ENCODE measurements at places on chromosomes 3 and 15.

DNA sequence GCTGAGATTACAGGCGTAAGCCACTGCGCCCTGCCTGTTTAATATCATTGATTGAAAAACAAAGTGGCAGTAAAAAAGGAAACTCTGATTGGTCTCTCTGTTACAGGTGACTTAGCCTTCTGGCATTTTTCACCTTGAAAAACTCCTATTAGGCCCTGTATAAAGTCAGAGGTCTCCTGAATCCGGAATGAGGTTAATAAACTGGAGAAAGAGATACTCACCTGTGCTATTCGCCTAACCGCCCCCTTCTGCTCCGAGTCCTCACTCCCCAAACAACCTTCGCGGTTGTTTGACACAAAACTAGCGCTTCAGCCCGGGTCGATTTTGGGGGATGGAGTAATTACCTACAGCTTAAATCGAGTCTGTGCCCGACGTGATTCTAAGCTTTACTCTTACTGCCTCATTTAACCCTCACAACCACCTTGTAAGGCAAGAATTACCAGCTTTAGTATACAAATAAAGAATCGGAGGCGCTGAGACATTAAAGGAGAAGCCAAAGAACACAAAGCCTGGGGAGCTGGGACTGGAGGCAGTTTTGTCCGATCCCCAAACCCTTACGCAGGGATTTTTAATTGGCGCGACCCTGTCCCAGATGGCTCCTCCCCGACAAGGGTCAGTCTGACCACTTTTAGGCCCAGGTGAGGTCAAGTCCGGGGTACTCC, 441 bp downstream of the CEP70 start:
- DNase-seq: no peak

DNA sequence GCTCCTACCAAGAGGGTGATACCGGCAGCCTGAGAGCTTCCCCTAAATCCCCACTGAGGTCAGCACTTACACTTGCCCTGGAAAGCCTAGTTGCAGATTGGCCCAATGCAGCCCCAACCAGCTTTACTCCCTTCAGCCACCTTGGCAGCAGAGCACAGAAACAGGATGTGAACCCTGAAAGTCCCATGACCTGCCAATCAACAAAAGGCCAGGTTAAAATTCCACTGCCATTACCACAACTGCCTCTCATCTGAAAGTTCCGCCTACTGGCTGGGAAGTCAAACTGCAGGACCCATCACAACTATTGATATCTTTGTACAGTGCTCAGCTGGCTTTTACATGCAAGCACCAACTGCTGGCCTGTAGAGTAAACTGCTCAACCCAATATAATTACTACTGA, 156.2 kb downstream of the ZMAT3 start:
- DNase-seq: no peak

GRCh38 chr3:155635056-155635455, 109.8 kb downstream of the PLCH1 start:
- no peak for DNase-seq

GRCh38 chr3:172938788-172939187, 188.3 kb downstream of the ECT2 start:
- DNase-seq: no peak

- no peak for DNase-seq
These were observed at the start of gene GNB5 for GRCh38 chr15:52191207-52191606. Gene GNB5, minus strand, starts transcription at chr15:52191392. Its CDS starts 6,716 bp downstream, at chr15:52184676.

GRCh38 chr3:193731656-193732055, 138.6 kb downstream of the OPA1 start:
- no peak for DNase-seq

GRCh38 chr15:70179309-70179892, 81.7 kb upstream of the TLE3 start:
- no peak for DNase-seq

GRCh38 chr15:83699028-83699427, 45.1 kb downstream of the ADAMTSL3 start:
- no peak for DNase-seq

- DNase-seq: no peak
These were observed 146.2 kb downstream of the GREM1 start for GRCh38 chr15:32864051-32864450.

GRCh38 chr3:24348348-24348747, 146.3 kb downstream of the THRB start:
- no peak for DNase-seq

- peak; percentile 55 for DNase-seq
These were observed 77.2 kb downstream of the PPP2R3A start for GRCh38 chr3:136042608-136043221.

GRCh38 chr15:64856429-64857145, 14.9 kb downstream of the PLEKHO2 start:
- DNase-seq: no peak

- DNase-seq: no peak
These were observed 91.8 kb downstream of the SSR3 start for GRCh38 chr3:156463123-156463522.

GRCh38 chr15:99590913-99591646, 25.3 kb downstream of the MEF2A start:
- DNase-seq: no peak

- no peak for DNase-seq
These were observed 284.2 kb upstream of the ROPN1 start for GRCh38 chr3:124276133-124276532.

- DNase-seq: no peak
These were observed 164.0 kb downstream of the IL20RB start for GRCh38 chr3:137121704-137122314.

- peak; percentile 1 for DNase-seq
These were observed 917 bp downstream of the LNP1 start for GRCh38 chr3:100402256-100402655.

DNA sequence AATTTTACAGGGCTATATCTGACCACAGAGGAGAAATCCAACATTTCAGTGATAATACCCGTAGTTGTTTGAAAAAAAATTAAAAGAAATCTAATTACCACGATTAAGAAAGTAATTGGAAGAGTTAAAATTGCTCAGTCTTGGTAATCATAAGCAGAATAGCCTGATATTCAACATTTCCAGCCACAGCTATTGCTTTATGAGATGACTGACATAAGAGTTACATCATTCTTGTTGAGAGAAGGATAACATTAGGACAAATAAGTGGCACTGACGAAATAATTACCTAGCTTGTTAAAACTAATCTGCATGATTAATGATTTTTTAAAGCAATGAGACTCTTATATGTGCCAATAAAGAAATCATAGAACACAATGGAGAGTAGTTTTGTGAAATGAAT, 825.0 kb upstream of the GBE1 start:
- no peak for DNase-seq

GRCh38 chr3:128554100-128554464, 61.1 kb upstream of the GATA2 start:
- no peak for DNase-seq

- DNase-seq: peak; percentile 9
These were observed 54.8 kb upstream of the MYO5C start for GRCh38 chr15:52350423-52350822.

DNA sequence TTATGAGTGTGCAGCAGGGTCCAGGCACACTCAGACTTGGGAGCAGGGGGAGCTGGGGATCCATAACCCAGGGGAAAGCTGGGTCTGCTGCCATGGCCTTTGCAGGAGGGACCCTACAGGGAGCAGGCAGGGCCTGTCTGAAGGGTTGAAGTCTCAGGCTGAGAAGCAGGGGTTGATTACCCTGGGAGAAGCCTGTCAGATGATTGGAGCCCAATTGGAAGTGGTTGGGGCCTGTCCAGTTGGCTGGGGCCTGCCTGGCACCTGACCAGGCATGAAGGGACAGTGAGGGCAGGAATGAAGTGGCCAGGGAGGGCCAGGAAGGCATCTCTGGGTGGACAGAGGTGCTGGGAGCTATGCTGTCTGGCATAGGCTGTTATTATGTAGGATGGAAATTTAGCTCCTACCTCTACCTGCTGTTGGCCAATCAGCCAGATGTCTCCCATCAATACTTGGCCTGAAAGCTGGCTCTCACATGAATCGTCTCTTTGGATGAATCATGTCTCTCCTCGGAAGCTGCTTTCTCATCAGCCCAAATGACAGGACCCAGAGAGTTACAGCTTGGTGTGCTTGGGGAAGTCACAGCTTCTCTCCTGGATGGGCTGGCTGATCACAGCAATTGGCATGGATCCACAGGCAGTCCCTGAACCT, 27.4 kb upstream of the SLCO2A1 start:
- no peak for DNase-seq

DNA sequence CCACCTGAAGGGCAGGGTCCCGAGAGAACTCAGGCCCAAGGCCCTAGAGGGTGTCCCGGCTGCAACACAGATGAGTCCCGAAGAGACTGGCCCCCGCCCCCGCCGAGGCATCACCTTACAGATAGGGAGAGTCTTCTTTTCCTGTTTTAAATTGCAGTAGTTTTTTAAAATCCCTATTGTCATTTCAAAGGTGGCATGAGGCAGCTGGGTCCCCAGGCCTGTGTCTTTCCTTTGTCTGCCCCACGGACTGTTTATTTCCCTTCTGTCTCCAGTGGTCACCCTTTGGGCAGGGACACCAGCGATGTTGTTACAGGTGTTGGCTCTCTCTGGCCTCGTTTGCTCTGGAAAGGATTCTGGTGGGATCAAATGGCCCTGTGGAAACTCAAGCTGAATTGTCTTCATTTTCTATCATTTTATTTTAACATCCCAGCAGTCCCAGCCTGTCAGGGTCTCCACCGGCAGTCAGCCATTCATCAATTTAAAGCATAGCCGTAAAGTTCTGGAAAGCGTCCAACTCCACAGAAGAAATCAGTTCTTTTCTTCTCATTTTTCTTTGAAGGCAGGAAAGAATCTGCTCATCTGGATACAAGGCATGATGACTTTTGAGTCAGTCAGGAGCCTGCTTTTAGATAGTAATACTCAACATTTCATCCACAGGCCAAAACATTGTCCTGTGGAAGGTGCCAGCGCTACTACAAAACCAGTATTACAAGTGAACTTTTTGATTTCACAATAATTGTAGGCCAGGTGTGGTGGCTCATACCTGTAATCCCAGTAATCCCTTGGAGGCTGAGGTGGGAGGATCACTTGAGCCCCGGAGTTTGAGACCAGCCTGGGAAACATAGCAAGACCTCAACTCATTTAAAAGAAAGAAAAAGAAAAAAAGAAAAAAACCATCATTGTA, 96.2 kb downstream of the HES1 start:
- DNase-seq: no peak

DNA sequence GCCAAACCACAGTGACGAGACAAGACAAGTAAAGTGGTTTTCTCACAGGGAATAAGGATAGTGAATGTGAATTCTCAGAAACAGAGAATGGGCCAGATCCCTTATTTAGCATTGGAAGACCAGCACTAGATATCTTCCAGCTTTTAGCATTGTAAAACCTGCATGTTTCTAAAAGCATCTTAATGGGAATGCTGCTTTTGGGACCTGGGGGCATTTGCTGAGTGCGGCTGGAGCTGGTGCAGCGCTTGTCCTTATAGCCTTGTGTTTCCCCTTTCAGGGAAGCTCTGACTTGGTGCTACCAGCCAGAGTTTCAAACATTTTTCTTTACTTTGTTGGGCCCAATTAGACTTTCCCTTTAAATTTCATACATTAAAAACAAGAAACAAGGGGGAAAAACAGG, 52.9 kb downstream of the CLSTN2 start:
- no peak for DNase-seq

- DNase-seq: no peak
These were observed at the start of gene CD200R1 for GRCh38 chr3:112974894-112975293. Gene CD200R1, minus strand, starts transcription at chr3:112975103. Its CDS starts 246 bp downstream, at chr3:112974857.

Data from inflammatory macrophage treated with lipopolysaccharide for 4 hours (primary cell).